ENCODE measurements at places on chromosomes 13 and 19.
A peak's percentile ranks its signal among the peaks of the same experiment; 100 is the strongest.

DNA sequence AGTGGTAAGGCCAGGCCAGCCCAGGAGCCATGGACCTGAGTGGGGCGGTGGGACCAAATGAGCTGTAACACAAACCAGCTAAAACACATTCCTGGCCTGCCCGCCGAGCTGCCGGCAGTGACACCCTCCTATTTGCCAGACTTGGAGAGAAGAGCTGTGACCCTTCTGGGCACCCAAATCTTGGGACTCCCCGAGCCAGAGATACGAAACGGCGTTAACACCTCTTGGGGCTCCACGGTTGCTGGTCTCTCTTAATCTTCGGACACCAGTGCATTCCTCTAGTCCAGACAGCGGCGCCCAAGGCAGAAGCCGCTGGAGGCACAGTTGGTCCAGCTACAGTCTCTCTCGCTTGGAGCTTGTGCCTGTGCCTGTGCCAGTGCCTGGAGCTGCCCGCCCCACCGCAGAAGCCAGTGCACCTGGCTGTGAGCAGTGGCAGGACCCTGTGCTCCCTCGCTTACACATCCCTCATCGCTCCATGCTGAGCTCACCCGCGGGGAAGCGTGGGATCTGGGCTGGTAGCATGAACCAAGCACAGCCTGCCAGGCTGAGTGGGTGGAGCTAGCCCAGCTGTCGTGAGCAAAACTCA, 147.2 kb upstream of the KLHL1 start:
- H3K4me3 ChIP-seq, result no peak overlapping the region
- H3K27ac ChIP-seq, result no peak overlapping the region
- DNase-seq, result no peak
- H3K27me3 ChIP-seq, result no peaks in the 10 kb centered on the region
- no peaks in the 10 kb centered on the region for H3K36me3 ChIP-seq

- H3K27me3 ChIP-seq, result no peaks in the 10 kb centered on the region
- no peak overlapping the region for H3K4me3 ChIP-seq
- H3K4me1 ChIP-seq, result no peaks in the 10 kb centered on the region
- H3K27ac ChIP-seq, result no peak overlapping the region
Measured at GRCh38 chr13:53045189-53045588, 16.6 kb downstream of the OLFM4 start.

DNA sequence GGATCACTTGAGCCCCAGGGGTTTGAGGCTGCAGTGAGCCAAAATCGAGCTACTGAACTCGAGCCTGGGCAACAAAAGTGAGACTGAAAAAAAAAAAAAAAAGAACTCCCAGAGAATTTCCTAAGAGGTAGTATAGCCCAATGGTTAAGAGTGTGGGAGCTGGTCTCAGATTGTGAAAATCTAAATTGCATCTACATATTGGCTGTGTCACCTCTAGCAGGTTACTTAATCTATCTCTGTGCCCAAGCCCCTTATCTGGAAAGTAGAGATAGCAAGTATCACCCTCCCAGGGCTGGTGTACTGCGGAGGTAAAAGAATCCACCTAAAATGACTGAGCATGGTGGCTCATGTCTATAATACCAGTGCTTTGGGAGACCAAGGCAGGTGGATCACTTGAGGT, 3.7 kb upstream of the PLAUR start:
- H3K27me3 ChIP-seq, result no peaks in the 10 kb centered on the region
- DNase-seq, result no peak
- no peak overlapping the region for H3K27ac ChIP-seq
- H3K4me3 ChIP-seq, result no peak overlapping the region
- no peaks in the 10 kb centered on the region for H3K4me1 ChIP-seq

- H3K36me3 ChIP-seq, result no peaks in the 10 kb centered on the region
- H3K4me1 ChIP-seq, result no peaks in the 10 kb centered on the region
Measured at GRCh38 chr13:50758796-50759195, 84.7 kb downstream of the DLEU7 start.

GRCh38 chr19:20077791-20078463, at the start of gene ZNF90:
TSS of gene ZNF90 (plus strand) at chr19:20078000. CDS start at chr19:20078133, 133 bp downstream.
- no peaks in the 10 kb centered on the region for H3K27me3 ChIP-seq
- H3K27ac ChIP-seq, result peak within 1 kb of the TSS; percentile 52
- DNase-seq, result peak; percentile 94
- no peaks in the 10 kb centered on the region for H3K4me1 ChIP-seq
- peak within 1 kb of the TSS; percentile 27 for H3K4me3 ChIP-seq

DNA sequence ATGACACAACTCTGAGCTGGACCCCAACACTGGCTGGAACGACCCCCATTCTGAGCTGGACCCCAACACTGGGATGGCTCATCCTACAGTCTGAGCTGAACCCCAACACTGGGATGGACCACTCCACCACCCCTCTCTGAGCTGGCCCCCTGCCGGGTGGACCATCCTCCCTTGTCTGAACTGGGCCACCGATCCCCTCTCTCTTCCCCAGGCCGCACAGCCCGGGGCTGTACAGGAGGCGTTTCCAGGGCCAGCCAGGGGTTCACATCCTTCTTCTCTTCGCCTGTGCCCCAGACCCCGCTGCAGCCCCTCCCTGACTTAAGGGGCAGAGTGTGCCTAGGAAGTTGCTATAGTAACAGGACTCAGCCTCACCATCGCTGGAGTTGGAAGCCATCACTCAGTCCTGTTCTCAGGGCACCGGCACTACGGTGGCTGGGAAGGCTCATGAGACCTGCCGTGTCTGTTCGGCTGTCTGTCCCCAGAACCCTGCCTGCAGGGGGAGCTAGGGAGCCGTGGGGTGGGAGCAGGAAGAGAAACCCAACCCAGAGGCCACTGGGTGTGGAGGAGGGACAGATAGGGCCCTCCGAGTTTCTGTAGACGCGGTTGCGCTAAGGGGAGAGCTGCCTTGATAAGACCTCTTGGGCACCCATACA, 3.7 kb downstream of the PRKACA start:
- peak overlapping the region; percentile 68 for H3K27ac ChIP-seq
- no peak overlapping the region for H3K4me3 ChIP-seq
- H3K27me3 ChIP-seq, result no peaks in the 10 kb centered on the region
- peaks cover 8% of the 10 kb centered on the region for H3K4me1 ChIP-seq
- H3K36me3 ChIP-seq, result no peaks in the 10 kb centered on the region

- no peaks in the 10 kb centered on the region for H3K36me3 ChIP-seq
- no peaks in the 10 kb centered on the region for H3K4me1 ChIP-seq
- no peak for DNase-seq
Measured at GRCh38 chr19:7715671-7716070, 13.7 kb upstream of the FCER2 start.

GRCh38 chr13:21079761-21080592, 18.6 kb upstream of the LATS2 start:
- H3K4me3 ChIP-seq, result no peak overlapping the region
- no peaks in the 10 kb centered on the region for H3K36me3 ChIP-seq
